Activated CD4-positive, alpha-beta T cell treated with anti-CD3 and anti-CD28 coated beads, Interleukin-10, Interleukin-2, amounts not matched to agents 100 ng/mL and 50 ng/mL, durations not matched to agents 16 hours and 8 hours (primary cell): ENCODE measurements at places on chromosomes 16 and 17.

- DNase-seq: peak; percentile 26
Observed at GRCh38 chr17:4533523-4534504, 21.4 kb downstream of the MYBBP1A start.

- peak; percentile 42 for DNase-seq
Observed at GRCh38 chr17:59832883-59833379, 59.8 kb downstream of the TUBD1 start.

GRCh38 chr16:50553182-50553710 is 5.0 kb downstream of the NKD1 start:
- no peak for DNase-seq

DNA sequence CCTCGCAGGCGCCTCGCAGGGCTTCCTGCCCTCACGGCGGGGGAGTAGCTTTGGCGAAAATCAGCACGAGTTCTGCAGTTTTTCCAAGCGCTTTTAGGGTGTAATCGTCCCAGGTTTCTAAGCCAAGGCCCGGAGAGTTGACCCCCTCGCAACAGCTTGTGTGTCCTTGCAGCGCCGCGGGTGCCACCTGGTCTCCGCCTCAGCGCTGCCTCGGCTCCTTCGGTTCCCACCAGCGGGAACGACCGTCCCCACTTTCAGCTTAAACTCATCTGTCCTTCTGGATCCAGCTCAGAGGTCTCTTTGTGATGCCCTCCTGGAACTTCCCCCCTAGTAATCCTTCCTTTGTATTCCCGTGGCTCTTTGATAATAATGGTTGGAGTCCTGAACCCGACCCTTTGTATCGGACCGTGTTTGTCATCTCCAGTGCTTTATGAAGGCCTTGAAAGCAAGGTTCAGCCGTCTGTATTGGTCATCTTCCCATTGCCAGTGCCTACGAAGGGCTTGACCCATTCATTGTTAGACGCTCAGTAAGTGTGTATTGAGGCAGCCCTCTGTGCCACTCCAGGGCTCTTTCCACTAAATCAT is 858 bp upstream of the SMARCE1 start:
- DNase-seq: no peak

DNA sequence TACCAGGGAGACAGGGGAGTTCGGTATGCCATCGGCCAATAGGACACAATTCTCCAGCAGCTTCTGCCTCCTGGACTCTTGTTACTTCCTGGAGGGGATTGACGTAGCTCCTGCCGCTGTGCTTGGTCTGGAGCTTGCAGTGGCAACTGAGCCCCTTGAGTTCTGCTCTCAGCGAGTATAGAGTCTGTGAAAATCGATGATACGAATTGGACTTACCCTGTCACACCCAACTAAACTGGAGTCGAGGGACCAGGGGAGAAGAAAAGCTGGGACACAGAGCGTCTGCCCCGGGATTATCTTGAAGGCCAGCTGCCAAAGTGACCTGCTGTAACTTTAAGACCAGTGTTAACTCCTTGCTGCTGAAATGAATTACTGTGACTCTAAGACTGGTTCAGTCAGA is 22.2 kb downstream of the SEC14L1 start:
- no peak for DNase-seq

GRCh38 chr16:50692999-50693781 is at the start of gene NOD2:
NOD2 (plus strand) TSS chr16:50693606; CDS start chr16:50699496, 5,890 bp downstream.
- DNase-seq: no peak

DNA sequence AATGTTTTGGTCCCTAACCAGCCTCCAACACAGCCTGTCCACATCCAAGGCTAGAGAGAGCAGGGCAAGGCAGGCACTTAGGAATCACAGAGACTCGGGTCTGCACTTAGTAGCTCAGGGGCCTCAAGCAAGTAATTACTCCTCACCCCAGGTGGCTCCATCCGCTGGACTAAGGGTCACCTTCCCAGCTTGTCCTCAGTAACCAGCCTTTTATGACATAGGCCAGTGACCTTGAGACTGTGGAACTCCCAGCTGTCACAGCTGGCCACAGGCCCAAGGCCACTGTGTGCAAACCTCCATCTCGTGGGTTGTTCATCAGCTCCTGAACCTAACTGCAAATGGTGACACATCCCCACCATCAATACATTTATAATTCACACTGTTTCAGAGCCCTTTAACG is 68.6 kb downstream of the CDYL2 start:
- no peak for DNase-seq

DNA sequence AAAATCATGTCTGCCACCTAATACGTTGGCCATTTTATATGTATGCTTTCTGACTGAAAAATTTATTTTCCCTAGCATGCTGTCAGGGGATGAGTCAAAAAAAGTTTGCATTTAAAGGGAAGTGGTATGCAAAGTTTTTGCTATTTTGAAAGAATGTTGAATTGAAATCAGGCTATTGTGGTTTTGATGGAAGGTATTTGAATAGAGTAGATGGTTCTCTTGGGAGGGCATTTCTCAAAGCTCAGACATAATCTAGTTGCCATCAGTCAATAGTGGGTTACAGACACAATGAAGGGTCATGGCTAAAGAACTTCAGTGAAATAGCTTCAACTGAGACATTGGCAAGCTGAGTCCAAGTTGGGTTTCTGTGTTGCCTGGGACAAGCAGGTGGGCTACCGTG is 102.4 kb downstream of the MAP2K6 start:
- DNase-seq: no peak

DNA sequence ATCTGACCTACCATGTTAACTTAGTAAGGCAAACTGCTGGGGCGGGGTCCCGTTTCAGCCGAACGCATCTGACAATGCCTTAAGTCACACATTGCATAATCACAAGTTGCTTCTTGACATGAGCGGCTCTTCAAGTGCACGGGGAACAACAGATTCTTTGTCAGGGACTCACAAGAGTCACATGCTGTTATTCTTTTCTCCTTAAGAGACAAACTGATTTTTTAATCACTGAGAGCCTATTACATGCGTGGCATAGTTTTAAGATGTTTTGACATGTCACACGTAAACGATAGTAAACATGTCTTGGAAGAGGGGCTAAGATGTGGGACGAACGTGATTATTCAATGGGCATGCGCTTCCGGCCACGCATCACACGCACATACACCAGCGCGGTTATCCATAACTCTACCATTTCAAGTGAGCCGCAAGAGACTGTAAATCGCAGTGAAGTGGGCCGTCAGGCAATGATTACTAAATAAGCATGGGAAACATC is 63.4 kb downstream of the ADCY9 start:
- no peak for DNase-seq

DNA sequence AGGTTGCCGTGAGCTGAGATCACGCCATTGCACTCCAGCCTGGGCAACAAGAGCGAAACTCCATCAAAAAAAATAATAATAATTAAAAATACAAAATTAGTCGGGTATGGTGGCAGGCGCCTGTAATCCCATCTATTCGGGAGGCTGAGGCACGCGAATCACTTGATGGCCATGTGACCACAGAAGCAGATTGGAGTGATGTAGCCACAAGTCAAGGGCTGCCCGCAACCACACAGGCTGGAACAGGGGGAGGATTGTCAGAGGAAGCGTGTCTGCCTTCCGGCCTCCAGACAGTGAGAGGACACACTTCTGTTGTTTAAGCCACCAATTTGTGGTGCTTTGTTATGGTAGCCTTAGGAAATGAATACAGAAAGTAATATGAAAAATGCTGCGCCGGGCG is 11.8 kb upstream of the NAGS start:
- no peak for DNase-seq

- no peak for DNase-seq
Observed at GRCh38 chr17:73309727-73310596, 1.8 kb downstream of the CDC42EP4 start.

DNA sequence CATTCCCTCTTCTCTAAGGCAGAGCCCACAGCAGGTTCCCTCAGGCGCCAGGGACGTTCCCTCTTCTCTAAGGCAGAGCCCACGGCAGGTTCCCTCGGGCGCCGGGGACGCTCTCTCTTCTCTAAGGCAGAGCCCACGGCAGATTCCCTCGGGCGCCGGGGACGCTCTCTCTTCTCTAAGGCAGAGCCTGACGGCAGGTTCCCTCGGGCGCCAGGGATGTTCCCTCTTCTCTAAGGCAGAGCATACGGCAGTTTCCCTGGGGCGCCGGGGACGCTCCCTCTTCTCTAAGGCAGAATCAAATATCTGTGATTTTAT is 24.3 kb downstream of the ACSF3 start:
- DNase-seq: no peak

GRCh38 chr17:75267153-75267410 is 3.9 kb downstream of the MIF4GD start:
- DNase-seq: no peak

DNA sequence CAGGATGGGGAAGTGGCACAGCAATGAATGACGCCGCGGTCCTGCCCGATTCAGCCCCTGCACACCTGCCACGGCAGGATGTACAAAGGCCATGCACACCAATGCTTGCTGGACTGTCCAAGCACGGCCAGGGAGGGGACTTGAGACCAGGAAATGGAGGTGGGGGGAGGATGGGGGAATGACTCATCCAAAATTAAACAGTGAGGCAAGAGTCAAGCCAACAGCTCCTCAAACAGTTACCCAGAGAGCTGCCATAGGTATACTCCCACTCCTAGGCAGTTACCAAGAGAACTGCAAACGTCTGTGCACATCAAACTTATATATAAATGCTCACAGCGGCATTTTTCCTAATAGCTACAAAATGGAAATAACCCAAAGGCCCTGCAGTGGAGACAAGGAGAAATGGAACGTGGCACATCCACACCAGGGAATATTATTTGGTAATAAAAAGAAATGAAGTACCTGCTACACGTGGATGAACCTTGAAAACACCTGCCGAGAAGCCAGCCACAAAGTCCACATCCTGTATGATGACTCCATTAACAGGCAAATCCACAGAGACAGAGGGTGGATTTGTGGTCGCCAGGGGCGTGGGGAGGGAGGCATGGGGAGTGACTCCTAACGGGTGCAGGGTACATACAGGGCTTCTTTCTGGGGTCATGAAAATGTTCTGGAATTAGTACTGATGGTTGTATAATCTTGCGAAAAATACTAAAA is 54.1 kb downstream of the VAC14 start:
- peak; percentile 23 for DNase-seq

GRCh38 chr16:86052926-86053325 is 154.0 kb downstream of the IRF8 start:
- DNase-seq: no peak

GRCh38 chr16:683396-684070 is 601 bp downstream of the JMJD8 start:
- DNase-seq: no peak

GRCh38 chr17:69473841-69474831 is 59.6 kb downstream of the MAP2K6 start:
- no peak for DNase-seq
